ENCODE measurements at places on chromosomes 7 and 10.

DNA sequence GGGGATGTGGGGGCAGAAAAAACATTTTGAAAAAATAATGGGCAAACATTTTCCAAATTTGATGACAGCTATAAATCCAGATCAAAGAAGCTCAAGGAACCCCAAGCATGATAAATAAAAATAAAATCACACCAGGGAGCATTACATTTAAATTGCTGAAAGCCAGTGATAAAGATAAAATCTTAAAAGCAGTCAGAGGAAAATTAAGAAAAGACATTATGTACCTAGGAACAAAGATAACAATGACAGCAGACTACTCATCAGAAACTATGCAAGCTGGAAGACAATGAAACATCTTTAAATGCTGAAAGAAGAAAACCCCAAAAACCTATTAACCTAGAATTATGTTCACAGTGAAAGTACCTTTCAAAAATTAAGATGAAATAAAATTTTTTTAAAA, 23.3 kb downstream of the NEUROG3 start:
- no peak for DNase-seq

DNA sequence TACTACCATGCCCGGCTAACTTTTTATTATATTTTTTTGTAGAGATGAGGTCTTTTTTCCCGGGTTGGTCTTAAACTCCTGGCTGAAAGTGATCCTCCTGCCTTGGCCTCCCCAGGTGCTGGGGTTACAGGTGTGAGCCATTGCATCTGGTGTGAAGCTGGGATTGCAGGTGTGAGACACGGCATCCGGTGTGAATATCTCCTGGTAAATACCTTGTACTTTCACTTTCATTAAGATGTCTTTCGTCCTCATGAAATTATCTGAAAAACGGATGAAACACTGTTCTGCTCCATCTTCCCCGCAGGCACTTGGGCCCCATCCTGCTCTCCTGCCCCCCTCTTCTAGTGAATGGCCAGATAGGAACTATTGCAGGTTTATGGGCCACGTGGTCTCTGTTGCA, 60.1 kb upstream of the CCZ1B start:
- no peak for DNase-seq

GRCh38 chr7:23618241-23618640, 21.1 kb downstream of the CCDC126 start:
- no peak for DNase-seq

- no peak for DNase-seq
These were observed 402.9 kb downstream of the PHF14 start for GRCh38 chr7:11376529-11376928.

GRCh38 chr7:112497481-112497880, 16.7 kb downstream of the LSMEM1 start:
- no peak for DNase-seq

DNA sequence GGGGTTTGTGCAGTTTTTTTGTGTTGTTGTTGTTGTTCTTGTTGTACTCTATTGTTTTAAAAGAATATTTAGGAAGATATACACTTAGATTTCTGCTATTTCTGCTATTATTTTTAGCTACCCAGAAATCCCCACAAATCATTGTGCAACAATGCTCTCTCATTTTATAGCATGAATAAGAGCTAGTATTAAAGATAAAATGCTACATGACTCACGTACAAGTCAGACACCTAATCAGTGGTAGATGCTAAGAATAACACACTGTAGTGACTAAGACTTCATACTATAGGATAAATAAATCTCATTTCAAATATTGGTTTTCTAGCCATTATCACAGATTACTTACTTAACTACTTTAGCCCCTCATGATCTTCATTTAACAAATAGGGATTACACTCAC, 920.5 kb downstream of the KCNMA1 start:
- DNase-seq, result no peak

DNA sequence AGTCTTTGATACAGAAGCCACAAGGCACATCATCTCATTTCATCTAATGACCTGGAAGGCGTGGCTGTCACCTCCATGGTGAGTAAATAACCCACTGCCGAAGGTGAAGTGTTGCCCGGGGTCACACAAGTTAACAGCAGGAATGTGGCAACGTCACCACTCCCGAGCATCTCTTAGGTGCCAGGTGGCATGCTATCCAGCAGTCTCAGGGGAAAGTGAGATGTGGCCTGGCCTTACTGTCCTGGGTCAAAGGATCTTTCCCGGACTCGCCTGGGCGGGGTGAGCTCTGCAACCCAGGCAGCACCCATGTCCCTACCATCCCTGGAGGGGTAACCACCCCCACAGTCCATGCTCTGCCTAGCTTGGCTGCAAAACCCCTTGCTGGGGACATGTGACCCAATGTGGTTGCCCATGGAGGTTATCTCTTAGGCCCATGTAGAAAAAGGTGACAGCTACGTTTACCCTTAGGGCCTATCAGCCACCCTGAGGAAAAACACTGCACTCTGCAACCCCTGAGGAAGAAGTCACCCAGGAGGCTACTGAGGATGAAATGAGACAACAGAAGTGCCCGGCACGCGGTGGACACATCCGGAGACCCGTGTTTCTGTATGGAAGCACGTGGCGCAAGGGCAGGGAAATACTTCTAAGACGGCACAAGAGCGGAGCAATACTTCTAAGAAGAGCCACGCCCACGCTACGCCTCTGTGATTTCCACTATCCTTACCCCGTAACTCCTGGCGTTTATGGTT, 52.0 kb downstream of the BAIAP2L1 start:
- DNase-seq, result no peak

DNA sequence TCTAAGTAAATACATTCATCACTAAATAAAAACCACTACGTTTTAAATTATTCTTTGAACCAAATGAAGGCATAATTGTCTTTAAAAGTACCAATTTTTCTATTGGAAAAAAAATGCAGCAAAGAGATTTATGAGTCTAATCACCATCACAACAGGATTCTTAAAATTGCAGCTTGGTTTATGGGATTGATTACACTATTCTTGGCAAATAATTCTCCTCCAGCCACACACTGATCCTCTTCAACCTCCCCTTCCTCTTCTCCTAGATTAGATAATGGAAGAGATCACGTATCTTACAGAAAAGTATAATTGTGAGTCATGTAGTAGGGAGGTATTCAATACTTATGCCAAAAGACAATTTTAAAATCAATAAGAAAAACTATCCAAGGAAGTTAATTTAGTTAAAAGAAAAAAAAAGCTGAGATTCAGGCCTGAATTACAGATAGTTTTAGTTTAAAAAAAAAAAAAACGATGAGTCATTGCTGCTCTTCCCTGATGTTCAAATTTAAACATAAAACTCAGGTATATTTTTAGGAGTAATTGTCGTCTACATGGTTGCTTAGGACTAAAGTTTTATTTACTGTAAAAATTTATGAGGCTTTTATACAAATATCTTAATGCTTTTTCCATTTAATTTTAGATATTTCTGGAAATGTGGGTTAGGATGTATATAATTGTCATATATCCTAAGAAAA, 133.7 kb upstream of the CDK1 start:
- DNase-seq, result no peak

DNA sequence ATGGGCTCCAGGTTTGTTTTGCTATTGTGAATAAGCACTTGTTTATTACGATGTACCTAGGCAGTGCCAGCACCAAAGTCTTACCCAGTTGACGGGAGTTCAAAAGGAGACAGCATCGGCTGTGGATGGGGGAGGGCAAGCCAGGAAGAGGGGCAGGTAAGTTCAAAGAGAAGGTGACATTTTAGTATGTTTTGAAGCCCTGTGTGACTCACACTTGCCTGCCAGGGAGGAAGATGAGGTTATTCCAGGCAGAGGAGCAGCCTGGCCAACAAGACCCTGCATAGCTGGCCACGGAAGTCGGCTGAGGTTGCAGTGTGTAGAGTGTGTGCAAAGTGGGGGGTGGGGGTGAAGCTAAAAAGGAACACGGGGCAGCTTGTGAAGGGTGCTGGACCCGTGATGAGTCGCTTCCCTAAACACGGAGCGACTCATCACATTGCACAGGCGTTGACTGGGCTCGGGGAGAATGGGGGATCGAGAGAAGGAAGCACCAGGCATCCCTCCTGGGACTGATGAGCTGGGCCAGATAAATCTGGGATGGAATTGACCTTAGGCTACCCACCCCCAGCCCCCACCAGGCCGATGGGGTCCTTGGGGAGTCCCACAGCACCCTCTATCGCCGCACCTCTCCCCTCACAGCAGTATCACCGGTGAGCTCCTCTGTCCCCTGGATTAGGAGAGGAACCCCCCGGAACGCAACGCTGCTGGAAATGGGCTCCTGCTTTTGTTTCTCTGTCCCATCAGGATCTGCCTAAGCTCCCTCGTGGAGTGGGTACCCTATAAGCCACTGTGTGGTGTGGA, 97.9 kb upstream of the IKZF1 start:
- peak; percentile 19 for DNase-seq

DNA sequence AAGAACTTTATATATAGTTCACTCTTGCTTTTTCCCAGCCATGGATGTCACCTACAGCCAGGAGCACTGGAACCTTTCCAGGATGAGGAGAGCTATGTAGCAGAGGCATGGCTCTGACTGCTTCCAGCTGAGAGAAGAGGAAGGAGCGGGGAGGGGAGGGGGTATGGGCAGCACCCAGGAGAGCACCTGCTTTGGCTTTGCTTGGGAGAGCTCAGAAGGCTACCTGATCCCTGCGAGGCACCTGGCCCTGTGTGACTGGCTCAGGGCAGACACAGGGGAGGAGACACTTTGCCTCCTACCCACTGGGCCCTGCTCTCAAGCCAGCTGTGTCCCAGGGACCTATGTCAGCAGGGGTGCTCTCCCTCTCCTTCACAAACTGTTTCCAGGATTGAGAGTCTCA, 67.1 kb downstream of the HK1 start:
- DNase-seq, result no peak

- DNase-seq, result no peak
These were observed 569.4 kb downstream of the HTR7 start for GRCh38 chr10:90288391-90288933.

GRCh38 chr7:857661-858060, 18.7 kb upstream of the GET4 start:
- DNase-seq, result no peak

GRCh38 chr10:74156919-74157289, 5.9 kb downstream of the ADK start:
- DNase-seq, result no peak

GRCh38 chr7:47254081-47254977, 327.6 kb downstream of the TNS3 start:
- peak; percentile 2 for DNase-seq

- DNase-seq, result no peak
These were observed 141.5 kb downstream of the CUBN start for GRCh38 chr10:16987976-16988610.

GRCh38 chr7:38452681-38453108, 178.5 kb downstream of the AMPH start:
- DNase-seq, result no peak

DNA sequence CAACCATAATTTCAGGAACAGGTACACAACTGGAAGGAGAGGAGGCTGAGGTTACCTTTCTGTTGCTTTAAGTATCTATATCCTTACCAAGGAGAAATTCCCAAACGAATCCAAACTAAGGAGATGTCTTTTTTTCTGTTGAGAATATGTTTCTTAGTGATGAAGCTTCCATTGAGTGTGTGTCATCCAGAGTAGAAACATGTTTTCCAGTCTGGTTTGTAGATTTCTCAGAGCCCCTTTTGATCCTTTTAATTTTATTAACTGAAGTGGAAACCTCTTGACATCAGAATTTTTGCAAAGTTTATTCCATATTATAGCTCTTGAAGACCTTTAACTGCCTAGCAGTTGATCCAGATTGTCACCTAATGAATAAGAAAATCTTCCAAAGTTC, 207.1 kb upstream of the FERD3L start:
- DNase-seq, result no peak

DNA sequence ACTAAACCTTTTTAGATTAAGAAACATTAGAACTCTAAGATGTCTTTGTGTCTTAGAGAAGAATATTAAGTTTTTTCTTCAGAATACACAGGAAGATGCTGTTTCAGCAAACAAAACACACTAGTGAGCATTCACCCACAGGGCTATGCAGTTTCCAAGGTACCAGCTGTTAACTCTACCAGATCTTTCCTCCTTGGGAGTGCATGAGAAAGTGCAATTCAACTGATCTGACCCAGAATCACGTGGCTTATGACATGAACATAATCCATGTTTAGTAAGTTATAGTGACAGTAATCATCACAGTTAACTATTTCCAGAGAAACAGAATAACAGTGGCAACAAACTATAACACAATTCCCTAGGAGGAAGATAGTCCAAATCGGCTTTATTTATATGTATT, 270.7 kb downstream of the CACNA2D1 start:
- DNase-seq, result no peak

DNA sequence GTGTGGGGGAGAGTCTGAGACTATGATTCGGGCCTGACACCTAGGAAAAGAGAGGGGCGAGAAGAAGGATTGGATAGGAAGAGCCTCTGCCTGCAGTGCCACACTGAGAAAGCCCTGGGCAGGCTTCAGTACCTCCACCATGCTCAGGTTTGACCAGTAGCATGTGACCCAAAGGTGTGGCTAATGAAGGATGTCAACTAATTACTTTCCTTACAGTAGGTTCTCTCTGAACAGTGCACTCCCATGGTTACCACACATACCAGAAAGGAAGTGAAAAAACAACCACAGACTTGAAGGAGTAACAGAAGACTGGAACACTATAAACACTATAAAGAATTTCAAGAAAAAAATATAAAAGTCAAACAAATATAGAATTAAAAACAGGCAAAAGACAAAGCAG, 46.2 kb downstream of the SEM1 start:
- DNase-seq, result no peak

DNA sequence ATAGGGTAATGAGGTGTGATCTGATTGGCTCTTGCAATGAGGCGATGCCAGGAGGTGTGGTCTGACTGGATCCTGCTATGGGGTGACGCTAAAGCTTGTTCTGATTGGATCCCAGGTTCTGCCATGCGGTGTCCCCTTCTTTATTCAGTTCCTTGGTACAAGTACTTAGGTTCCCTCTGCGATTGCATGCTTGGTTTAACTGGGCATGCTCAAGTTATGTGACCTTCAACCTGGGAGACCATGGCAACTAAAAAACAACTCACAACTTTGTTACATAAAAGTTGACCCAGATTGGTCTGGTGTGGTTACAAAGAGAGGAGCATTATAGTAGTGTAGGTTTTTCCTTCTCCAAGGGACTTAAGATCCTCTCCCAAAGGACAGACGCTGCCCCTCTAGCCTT, 49.5 kb upstream of the DNAJC1 start:
- no peak for DNase-seq
